ENCODE measurements at places on chromosomes 11 and 22.
A peak's percentile ranks its signal among the peaks of the same experiment; 100 is the strongest.

GRCh38 chr22:47127441-47127871, 365.0 kb downstream of the TBC1D22A start:
- DNase-seq = no peak

- DNase-seq = no peak
Observed at GRCh38 chr22:44603767-44604166, 98.2 kb upstream of the PRR5 start.

- no peak for DNase-seq
Observed at GRCh38 chr11:1221848-1222311, 986 bp upstream of the MUC5B start.

DNA sequence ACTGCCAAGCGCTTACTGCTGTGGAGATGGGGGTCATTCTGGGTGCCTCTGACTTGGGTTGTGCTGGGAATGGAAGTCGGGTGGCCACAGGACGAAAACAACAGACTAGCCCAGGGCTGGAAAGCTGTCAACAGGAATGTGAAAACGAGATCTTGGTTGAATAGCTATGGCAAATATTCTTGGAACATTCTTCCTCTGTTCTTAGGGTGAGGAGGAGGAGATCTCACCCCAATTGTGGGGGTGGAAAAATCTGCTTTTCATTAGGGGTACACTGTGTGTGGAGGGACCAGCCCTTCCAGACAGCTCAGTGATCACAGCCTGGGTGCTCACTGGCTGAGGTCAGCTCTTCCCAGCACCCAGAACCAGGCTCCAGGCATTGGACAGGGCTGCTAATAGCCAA, 52.0 kb upstream of the PRSS23 start:
- no peak for DNase-seq

GRCh38 chr11:130760515-130761125, 155.7 kb downstream of the SNX19 start:
- DNase-seq = no peak

GRCh38 chr11:19243143-19243542, 2.4 kb upstream of the E2F8 start:
- peak; percentile 24 for DNase-seq

DNA sequence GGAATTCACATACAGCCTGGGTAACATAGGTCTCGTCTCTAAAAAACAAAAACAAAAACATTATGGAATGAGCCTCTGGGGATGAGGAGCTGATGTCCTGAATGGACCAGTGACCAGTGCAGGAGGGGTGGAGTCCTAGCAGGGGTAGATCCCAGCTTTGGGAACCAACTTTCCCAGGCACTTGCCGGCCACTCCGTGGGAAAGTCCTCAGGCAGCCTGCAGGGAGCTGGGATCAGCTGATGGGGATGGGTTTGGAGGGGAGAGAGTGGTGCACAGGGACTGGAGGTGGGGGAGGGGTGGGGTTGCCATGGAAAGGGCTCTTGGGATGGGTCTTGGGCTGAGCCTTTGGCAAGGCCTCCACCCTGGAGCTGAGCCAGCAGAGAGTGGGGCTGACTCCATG, 19.1 kb downstream of the MGAT3 start:
- no peak for DNase-seq

DNA sequence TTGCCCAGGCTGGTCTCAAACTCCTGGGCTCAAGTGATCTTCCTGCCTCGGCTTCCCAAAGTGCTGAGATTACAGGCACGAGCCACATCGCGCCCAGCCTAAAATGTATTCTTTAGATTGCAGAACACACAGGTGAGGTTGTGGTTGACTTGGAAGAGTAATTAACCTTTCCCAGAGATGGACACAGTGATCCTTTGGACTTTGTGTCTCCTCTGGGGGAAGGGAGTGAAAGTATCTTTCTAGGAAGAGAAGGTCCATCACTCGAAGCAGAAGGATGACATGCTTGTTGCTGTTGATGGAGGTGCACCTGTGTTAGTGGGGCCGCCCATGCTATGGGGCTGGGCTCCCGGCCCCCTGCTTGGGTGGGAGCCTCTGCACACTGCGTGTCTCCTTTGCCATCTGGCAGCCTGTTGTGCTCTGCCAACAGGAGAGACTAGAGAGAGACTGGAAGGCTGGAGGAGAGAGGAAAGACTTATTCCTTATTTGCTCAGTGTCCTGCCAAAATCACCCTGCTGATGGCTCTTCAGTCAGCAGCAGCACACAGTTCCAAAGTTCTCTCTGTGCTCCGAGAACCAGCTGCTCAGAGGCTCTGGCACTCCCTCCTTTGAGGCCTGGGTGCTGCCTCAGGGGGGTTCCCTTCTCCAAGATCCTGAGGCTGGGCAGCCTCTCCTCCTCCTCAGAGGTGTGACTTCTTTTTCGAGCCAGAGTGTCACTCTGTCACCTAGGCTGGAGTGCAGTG, 33.1 kb upstream of the CYB5R3 start:
- DNase-seq = no peak

GRCh38 chr11:62591448-62592145, at the start of gene TUT1:
Gene TUT1, minus strand, starts transcription at chr11:62591523. Its CDS starts 38 bp downstream, at chr11:62591485.
- DNase-seq = peak; percentile 99

- DNase-seq = no peak
Observed at GRCh38 chr11:75147875-75148263, 3.0 kb upstream of the SLCO2B1 start.

DNA sequence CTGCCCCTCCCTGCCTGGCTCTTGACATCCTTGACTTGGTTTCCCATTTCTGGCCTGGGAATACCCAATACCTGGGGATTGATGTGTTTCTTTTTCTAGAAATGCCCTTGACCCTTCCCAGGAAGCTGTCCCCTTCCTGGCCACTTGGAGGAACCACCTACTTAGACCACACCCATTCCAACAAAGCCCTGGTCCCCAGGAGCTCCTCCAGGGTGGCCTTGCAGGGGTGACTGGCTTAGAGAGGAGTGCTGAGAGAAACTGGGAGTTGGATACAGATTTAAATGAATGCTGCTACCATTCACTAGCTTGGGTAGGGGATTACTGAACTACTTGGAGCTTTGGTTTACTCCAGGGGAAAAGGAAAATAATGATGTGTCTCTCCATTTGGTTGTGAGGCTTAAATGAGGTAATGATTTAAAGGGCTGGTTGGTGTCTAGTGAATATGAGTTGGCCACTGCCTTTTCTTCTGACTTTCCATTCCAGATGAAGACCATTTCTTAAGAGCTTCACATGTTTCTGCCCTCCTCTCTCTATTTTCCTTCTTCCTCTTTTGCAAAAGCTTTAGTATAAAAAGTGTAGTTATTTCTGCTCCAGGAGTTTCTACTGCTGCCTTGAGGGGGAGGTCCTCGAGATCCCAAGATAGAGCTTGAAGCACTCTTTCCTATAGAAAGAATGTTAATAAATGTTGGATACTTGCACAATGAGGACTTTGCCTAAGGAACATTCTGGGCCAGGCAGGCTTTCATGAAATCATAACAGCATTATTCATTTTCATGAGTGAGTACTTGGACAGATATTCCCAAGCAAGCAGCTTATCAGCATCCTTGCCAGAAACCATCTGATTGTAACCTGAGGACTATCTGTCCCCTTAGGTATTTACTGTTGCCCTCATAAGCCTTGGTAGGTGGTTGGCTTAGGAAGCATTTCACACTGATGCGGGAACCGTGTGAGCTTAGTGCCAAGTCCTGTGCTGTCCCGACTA, 22.4 kb downstream of the PANX1 start:
- DNase-seq = no peak

DNA sequence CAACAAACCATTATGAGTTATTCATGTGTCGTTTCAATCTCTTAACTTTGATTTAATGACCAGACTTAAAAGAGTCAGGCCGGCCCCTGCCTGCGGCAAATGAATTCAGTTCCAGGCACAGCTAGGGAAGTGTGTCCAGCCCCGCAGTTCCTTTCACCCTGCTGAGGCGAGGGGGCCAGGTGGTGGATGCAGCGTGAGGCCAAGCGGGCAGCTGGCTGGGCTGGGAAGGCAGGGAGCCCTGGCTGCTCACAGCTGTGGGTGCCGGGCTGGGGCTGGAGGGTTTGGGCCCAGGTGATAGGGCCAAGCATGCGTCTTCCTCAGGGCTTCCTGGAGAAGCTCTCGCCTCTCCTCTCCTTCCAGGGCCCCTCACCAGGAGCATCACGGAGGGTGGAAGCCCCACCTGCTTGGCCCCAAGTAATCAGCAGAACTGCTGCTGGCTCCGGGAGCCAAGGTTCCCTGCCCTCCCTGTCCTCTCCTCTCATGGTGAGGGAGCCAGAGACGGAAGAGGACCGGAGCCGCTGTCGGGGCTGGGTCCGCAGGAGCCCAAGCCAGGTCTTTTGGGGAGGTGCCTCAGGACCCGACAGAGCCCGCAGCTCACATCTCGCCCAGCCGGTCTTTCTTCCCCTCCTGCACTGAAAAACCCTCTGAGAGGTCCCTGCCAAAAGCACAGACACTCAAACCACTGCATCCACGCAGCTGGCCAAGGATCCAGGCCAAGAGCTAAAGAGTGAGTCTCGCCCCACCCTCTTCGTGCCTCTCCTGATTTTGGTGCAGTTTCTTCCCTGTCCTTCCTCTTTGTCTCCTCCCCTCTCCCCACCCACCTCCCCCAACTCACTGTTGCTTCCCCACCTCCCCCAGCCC, 97.0 kb downstream of the ST3GAL4 start:
- DNase-seq = no peak

- no peak for DNase-seq
Observed at GRCh38 chr11:57511741-57512430, 3.6 kb downstream of the SLC43A1 start.

DNA sequence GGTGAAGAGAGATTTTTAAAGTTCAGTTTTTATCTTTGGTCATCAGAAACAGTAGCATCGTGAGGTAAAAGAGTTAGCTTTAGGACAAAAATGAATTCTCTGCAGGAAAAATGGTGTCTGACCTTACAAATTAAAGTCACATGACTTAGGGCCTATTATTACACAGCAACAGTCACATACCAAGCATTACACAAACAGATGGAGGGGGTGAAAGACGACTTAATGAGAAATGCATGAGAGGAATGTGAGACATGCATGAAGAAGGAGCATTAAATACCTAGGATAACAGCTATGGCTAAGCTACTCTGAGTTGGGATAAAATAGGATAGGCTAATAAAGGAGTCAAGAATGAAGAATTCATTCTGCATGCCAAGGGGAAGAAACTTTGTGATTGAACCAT, 77.5 kb downstream of the BLID start:
- no peak for DNase-seq

DNA sequence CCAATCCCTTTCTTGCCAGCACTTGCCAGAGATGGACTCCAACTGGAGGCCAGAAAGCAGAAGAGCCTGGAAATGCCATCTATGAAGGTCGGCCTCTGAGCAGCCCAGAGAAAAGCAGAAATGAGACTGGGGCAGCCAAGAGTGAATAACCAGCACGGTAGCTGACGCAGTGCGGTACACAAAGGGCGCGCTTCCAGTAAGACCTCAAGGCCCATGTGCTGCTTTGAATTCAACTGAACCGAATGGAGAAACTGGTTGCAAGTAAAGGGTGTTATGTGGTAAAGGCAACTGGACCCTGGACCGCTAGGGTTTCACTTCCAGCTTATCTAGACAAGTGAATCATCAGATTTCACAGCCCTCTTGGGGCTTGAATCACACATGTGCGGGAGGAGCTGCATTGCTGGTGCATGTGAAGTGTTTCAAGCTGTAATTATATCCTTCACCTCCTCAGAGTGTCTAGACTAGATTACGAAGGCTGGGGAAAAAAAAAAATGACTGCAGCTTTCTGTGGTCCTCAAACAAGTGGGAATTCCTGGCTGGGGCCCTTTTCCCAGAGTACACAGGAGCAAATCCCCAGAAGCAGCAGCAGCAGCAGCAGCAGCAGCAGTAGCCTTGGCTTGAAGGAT, 128.9 kb downstream of the CCDC34 start:
- DNase-seq = no peak

- DNase-seq = no peak
Observed at GRCh38 chr11:134126217-134126822, 57.4 kb downstream of the JAM3 start.

DNA sequence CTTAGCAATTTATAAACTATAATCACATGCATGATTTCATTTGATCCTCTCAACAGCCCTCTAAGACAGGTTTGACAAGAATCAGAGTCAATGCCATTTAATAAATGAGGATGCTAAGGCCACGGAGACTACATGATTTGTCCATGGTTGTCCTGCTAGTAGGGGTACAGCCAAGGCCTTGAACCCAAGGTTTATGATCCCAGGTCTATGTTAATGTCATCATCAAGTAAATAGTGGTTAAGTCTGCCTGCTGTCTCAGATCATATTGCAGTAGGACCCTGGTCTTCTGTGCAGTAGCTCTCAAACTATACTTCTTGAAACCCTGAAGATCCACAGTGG, 17.7 kb upstream of the SYTL2 start:
- DNase-seq = no peak

DNA sequence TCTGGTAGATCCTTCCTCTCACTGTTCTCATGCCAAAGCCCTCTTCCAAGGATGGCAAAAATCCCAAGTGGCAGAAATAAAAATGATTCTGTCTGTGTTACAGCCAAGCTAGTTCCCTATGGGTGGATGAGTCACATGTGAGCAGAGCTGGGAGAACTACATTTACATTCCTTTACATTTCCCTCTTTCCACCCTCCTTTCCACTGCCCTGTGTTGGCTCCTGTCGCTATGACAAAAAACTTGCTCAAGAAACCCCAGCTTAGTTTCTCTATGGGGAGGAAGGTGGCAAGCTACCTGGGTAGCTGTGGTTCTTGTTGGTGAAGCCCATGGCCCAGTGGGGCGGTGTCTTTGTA, 10.2 kb upstream of the DDB2 start:
- DNase-seq = no peak

GRCh38 chr11:69931994-69932910, 113.0 kb upstream of the FGF3 start:
- no peak for DNase-seq

DNA sequence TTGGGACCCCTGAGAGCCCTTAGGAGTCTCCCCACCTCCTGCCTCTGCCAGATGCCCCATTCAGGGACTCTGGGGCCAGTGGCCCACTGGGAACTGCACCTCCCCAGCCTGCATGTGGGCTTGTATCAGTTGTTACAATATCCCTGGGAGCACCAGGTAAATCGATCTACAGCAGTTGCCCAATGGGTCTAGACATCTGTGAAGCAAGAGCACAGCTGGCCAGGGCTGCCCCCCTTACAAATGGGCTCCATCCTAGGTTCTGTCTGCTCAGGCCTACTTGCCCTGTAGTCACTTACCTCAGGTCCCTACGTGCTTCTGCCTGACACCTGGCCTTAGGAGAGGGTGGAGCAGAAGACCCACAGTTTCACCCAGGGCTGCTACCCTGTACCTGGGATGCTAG, 62.7 kb downstream of the HIRA start:
- DNase-seq = no peak

DNA sequence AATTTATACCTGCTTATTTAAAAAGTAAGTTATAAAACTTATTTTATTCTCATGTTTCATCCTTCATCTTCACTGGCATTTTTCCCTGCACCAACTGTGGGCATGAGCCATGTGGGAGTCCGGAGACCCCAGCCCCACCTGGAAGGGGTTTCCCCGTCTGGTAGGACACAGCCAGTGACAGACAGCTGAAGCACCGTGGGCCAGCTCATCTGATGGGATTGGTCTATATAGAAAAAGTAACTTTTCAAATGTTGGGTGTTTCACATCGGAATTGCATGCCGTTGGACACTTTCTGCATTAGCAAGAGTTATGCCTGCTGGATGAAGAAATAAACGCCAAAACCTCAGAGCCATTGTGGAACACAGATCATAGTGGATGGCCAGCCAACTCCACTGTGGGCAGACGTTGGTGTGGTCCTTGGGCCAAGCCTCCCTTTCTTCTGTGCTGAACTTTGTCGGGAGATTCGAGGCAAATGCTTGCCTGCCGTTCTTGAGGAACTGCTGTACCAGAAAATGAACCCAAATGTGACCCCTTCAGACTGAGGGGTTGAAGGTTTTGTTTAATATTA, 1329.3 kb downstream of the TBC1D22A start:
- no peak for DNase-seq

Measured in hematopoietic multipotent progenitor cell treated with erythropoietin and hydrocortisone succinate and interleukin-3 and kit ligand, for 8 days (in vitro differentiated cells).